ENCODE measurements at places on chromosomes 13 and 19. TPM values are rescaled to one million over a fixed set of nuclear protein-coding genes. Genes with fewer than 3 reads are reported as not detected.

LHB gene
- total RNA-seq = not detected

DNA sequence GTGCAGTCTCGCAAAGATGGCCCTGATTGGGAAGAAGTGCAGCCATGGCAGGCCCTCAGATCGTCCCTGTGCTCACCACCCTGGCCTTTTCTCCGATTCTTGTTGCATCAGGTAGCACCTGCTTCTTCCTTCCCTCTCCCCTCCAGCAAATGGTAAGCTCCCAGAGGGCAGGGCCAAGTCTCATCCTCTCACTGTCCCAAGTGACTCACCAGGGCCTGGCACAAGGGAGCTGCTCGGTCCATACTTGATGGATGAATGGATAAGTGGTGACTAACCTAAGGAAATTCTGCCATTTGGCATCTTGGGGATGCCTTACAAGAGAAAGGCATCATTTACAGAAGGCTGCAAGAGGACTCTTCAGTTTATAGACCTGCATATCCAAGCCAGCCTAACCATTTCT, 84.9 kb downstream of the ZIC5 start:
- DNase-seq = no peak
- H3K27me3 ChIP-seq = peaks cover 3% of the 10 kb centered on the region
- no peak overlapping the region for H3K27ac ChIP-seq
- no peaks in the 10 kb centered on the region for H3K36me3 ChIP-seq
- no peaks in the 10 kb centered on the region for H3K4me1 ChIP-seq

DNA sequence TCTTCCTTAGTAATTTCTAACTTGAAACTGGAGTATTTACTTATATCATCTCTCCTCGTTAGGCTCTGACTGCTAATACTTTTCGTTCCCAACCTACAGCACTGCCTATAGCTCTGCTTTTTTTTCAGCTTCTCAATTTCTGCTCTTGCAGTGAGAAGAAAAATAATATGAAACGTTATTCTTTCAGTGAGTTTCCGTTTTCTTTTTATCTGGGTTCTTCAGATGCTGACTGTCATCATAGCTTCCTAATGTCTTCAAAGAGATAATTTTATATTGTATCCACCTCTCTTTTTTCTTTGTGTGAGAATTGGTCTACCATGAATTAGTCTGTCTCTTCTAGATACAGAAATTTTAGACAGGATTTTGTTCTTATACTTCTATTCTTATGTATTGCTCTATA, 454.9 kb downstream of the LMO7 start:
- DNase-seq = no peak
- H3K4me3 ChIP-seq = no peak overlapping the region
- H3K36me3 ChIP-seq = no peaks in the 10 kb centered on the region

DNA sequence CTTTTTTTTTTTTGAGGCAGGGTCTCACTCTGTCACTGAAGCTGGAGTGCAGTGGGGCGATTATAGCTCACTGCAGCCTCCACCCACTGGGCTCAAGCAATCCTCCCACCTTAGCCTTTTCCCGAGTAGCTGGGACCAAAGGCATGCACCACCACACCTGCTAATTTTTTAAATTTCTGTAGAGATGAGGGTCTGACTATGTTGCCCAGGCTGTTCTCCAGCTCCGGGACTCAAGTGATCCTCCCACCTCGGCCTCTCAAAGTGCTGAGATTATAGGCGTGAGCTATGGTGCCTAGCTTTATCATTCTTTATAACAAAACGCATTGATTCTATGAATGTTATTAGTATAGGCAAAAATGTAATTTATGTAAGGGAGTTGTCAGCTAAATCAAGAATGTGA, 17.9 kb upstream of the LYPD3 start:
- no peaks in the 10 kb centered on the region for H3K36me3 ChIP-seq
- no peak overlapping the region for H3K4me3 ChIP-seq
- H3K27ac ChIP-seq = no peak overlapping the region
- no peak for DNase-seq
- H3K4me1 ChIP-seq = no peaks in the 10 kb centered on the region

CACNA1A gene
- total RNA-seq = 1.4 TPM

GRCh38 chr13:101893021-101893420, 440.5 kb downstream of the ITGBL1 start:
- H3K4me3 ChIP-seq = no peak overlapping the region
- no peaks in the 10 kb centered on the region for H3K27me3 ChIP-seq
- no peak for DNase-seq
- no peaks in the 10 kb centered on the region for H3K4me1 ChIP-seq
- H3K36me3 ChIP-seq = no peaks in the 10 kb centered on the region
- H3K27ac ChIP-seq = no peak overlapping the region

DNA sequence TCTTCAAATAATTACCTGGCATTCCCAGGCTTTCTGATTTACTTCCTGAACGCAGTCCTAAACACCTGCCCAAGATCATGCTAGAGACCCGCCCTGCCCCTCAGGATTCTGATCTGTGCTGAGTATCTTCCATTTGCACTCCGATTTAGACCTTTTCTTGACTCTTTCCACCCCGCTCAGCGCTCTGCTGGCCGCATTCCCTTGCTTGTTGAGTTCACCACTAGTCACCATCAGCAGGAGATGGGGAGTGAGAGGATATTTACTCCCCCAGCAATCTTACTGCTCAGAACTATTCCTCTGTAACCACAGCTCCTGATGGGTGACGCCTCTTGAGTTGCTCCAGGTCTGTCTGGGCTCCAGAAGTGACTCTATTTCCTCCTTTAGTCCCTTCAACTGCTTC, 419.4 kb upstream of the MIR17HG start:
- DNase-seq = no peak
- no peak overlapping the region for H3K27ac ChIP-seq

- H3K4me1 ChIP-seq = peaks cover 31% of the 10 kb centered on the region
- H3K27ac ChIP-seq = no peak overlapping the region
- peaks cover 49% of the 10 kb centered on the region for H3K27me3 ChIP-seq
- H3K36me3 ChIP-seq = no peaks in the 10 kb centered on the region
- H3K4me3 ChIP-seq = no peak overlapping the region
- peak; percentile 64 for DNase-seq
These were observed 2.5 kb downstream of the COX6B2 start for GRCh38 chr19:55352040-55352439.

DNA sequence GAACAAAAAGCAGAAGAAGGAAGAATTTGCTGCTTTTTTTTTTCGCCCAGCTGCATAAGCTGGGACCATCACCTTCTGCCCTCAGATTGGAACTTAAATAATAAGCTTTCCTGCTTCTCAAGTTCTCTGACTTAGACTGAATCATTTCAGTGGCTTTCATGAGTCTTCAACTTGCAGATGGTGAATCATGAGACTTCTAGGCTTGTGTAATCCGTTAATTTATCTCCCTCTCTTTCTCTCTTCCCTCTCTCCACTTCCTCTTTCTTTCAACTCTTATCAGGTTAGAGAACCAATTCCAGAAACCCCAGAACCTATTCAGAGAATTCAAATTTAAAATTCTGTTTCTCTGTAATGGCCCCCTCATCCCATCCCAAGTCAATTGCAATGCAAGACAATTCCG, 1153.7 kb downstream of the PCDH9 start:
- H3K4me1 ChIP-seq = no peaks in the 10 kb centered on the region
- no peak overlapping the region for H3K4me3 ChIP-seq
- DNase-seq = no peak
- H3K27ac ChIP-seq = no peak overlapping the region
- no peaks in the 10 kb centered on the region for H3K27me3 ChIP-seq

ZNF470 gene
- 4.0 TPM for total RNA-seq

DNA sequence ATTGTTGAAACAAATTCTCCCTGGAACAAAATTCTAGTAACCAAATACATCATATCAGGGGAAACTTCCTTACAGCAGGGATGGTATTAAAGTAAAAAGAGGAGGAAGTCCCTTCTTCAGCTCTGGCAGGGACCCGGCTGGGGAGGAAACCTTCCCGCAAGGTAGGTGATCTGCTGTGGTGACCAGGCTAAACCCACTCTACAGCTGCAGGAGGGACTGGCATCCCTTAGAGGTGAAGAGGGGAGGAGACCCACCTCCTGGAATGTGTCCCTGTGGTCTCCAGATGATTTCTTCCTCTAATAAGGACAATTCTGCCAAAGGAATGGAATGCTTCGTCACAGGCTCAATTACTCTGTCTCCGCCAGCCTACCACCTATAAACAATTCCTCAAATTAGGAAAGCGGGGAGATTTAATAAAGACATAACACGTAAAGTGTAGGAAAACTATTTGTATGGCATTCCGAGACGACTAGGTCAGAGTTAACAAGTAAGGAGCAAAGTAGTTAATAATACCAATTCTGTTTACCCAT, 637 bp upstream of the PDS5B start:
- H3K4me3 ChIP-seq = peak overlapping the region; percentile 78
- H3K27ac ChIP-seq = peak overlapping the region; percentile 78
- peaks cover 38% of the 10 kb centered on the region for H3K4me1 ChIP-seq
- DNase-seq = peak; percentile 42
